ENCODE measurements at places on chromosomes 1 and 21. TPM values are rescaled to one million over a fixed set of nuclear protein-coding genes. Genes with fewer than 3 reads are reported as not detected.

GRCh38 chr1:242033447-242033846, 34.5 kb upstream of the MAP1LC3C start:
- H3K27ac ChIP-seq, result peak overlapping the region; percentile 23
- DNase-seq, result peak; percentile 26
- H3K36me3 ChIP-seq, result no peaks in the 10 kb centered on the region
- peaks cover 2% of the 10 kb centered on the region for H3K4me1 ChIP-seq
- no peaks in the 10 kb centered on the region for H3K27me3 ChIP-seq

GRCh38 chr1:23804183-23804835, 3.8 kb upstream of the GALE start:
- no peaks in the 10 kb centered on the region for H3K27me3 ChIP-seq
- peaks cover 6% of the 10 kb centered on the region for H3K4me1 ChIP-seq
- no peak overlapping the region for H3K4me3 ChIP-seq
- H3K36me3 ChIP-seq, result no peaks in the 10 kb centered on the region
- H3K27ac ChIP-seq, result no peak overlapping the region
- no peak for DNase-seq

DNA sequence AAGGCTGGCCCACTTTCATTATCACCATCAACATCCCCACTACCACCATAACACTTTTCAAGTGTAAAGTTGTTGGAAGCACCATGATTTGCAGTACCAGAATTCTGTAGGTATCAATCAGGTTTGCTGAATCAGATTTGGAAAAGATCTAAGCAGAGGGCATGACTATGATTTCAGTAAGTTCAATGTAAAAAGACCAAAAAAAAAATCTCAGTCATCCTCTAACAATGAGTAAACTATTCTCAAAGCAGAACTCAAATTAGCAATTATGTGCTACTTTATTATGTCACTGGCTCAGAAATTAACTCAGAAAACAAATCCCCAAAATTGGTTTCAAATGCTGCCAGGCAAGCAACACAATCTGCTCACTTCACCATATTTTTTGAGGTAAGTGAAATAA, 187.8 kb upstream of the HP1BP3 start:
- H3K4me3 ChIP-seq, result no peak overlapping the region
- no peaks in the 10 kb centered on the region for H3K27me3 ChIP-seq
- no peak for DNase-seq
- no peak overlapping the region for H3K27ac ChIP-seq
- no peaks in the 10 kb centered on the region for H3K4me1 ChIP-seq

PFKL gene
- total RNA-seq, result 98.6 TPM

MSH4 gene
- total RNA-seq, result 0.62 TPM

CCDC24 gene
- 2.1 TPM for total RNA-seq

HSF2BP gene
- total RNA-seq, result 2.0 TPM

GRCh38 chr1:240646571-240647240, 34.8 kb upstream of the GREM2 start:
- H3K27ac ChIP-seq, result no peak overlapping the region
- no peaks in the 10 kb centered on the region for H3K36me3 ChIP-seq
- no peak overlapping the region for H3K4me3 ChIP-seq
- H3K27me3 ChIP-seq, result no peaks in the 10 kb centered on the region
- DNase-seq, result no peak
- no peaks in the 10 kb centered on the region for H3K4me1 ChIP-seq

- no peaks in the 10 kb centered on the region for H3K4me1 ChIP-seq
- DNase-seq, result no peak
Observed at GRCh38 chr1:2102753-2103152, 52.5 kb downstream of the PRKCZ start.

GRCh38 chr1:46477153-46477929, 12.3 kb upstream of the DMBX1 start:
- H3K27me3 ChIP-seq, result no peaks in the 10 kb centered on the region
- peak; percentile 52 for DNase-seq
- H3K27ac ChIP-seq, result no peak overlapping the region

KRTAP21-2 gene
- not detected for total RNA-seq

All from ovary (tissue), 10 donors.